ENCODE measurements at places on chromosomes 5 and 9.

GRCh38 chr5:61401726-61402125 is 69.7 kb downstream of the ZSWIM6 start:
- no peak for DNase-seq

- DNase-seq = no peak
These were observed 90.3 kb upstream of the ZNF366 start for GRCh38 chr5:72597456-72597948.

DNA sequence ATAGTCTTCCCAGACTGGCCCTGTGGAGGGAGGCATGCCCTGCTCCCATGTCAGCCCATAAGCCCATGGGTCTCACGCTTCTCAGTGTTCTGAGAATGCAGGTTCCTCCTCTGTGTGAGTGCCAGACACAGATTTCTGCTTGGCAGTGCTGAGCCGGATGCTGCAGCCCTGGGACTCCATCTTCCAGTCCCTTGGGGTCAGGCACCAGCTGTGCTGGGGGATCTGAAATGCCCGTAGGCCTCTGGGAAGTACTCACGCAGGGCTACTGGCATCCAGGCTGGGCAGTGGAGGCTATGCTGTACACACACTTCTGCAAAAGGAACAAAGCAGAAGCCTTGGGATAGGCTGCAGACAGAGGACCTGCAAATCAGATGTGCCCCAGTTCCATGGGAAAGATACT is 1944.6 kb downstream of the EFNA5 start:
- DNase-seq = no peak

DNA sequence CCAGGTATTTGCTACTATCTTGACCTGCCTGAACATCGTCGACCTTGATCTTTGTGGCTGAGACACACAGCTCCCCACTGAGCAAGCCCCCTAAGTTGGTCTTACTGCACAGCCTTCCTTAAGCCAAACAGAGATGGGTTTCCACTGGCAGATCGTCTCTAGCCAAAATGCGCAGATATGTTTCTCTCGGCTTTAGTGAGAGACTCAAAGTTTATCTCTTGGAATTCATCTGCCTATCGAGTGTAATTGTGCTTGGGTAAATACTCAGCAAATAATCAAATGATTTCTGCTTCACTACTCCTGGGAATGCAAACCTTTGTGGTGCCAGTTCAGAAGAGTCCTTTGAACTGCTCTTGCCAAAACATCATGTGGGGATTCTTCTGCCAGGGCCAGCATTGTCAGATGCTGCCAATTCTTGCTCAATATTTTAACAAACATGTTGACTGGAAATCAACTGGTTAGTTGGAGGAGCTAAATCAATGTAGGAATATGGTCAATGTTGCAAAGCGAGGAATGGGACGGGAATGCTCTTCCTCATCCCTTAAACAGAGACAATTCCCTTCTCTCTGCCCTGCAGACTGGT is 141.2 kb upstream of the SLC28A3 start:
- no peak for DNase-seq

DNA sequence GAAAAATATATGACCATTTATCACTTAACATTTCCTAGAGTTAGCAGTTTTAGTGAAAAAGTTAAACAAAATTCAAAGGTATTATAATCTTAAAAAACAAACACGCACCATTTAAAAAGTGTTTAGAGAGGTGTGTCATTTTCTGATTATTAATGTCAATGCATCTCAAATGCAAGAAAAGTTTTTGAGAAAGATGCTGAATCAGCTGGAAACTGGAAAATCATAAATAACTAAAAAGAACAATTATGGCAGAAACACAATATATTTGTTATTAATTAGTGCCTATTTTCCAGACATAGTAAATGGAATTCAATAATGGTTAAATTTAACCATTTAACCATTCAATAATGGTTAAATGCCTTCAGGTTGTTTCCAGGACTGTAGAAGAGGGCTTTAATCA is 64.9 kb downstream of the RICTOR start:
- DNase-seq = no peak

- DNase-seq = no peak
These were observed 7.5 kb downstream of the DCTN4 start for GRCh38 chr5:150751096-150751891.

GRCh38 chr5:177140312-177140711 is 6.7 kb downstream of the NSD1 start:
- DNase-seq = no peak

Data from stimulated activated CD8-positive, alpha-beta memory T cell treated with anti-CD3 and anti-CD28 coated beads, Interleukin-7, amount 100 ng/mL, for 1 hour (primary cell).